ENCODE measurements at places on chromosomes 7 and 10. TPM values are rescaled to one million over a fixed set of nuclear protein-coding genes. Genes with fewer than 3 reads are reported as not detected.

Gene HIF1AN
- 35.8 TPM for total RNA-seq

Gene SLC26A4
- not detected for total RNA-seq

DNA sequence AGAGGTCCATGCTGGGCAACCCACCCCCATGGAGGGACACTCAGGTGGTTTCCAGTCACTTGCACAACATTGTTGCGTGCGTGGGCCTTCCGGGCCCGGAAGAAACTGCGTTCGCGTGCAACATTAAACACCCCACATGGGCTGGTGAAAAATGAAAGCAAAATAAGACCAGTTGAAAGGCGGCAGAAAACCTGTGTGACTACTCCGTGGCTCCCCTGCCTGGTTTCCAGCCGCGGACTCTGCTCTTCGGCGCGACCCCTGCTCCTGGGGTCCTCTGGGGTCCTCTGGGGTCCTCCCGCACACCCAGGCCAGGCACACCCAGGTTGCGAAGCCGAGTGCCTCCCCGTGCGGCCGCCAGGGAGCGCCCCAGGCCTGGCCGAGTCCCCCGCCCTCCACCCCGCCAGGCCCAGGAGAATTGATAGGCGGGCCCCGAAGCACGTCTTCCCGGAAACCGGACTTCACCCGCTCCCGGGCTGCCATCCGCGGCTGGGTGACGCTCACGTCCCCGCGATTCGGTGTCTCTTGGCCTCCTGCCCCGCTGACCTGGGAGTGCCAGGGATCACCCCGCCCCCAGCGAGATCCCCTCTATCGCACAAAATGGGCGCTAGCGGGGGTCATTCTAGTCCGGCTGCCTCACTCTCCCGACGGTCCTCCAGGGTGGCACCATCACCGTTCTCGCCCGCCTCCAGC lies 1.9 kb upstream of the SH2D4B start:
- peaks cover 12% of the 10 kb centered on the region for H3K4me1 ChIP-seq
- H3K4me3 ChIP-seq, result peak overlapping the region; percentile 88
- peak; percentile 87 for DNase-seq
- H3K27me3 ChIP-seq, result peaks cover 12% of the 10 kb centered on the region
- H3K27ac ChIP-seq, result peak overlapping the region; percentile 67
- H3K36me3 ChIP-seq, result peaks cover 12% of the 10 kb centered on the region

DNA sequence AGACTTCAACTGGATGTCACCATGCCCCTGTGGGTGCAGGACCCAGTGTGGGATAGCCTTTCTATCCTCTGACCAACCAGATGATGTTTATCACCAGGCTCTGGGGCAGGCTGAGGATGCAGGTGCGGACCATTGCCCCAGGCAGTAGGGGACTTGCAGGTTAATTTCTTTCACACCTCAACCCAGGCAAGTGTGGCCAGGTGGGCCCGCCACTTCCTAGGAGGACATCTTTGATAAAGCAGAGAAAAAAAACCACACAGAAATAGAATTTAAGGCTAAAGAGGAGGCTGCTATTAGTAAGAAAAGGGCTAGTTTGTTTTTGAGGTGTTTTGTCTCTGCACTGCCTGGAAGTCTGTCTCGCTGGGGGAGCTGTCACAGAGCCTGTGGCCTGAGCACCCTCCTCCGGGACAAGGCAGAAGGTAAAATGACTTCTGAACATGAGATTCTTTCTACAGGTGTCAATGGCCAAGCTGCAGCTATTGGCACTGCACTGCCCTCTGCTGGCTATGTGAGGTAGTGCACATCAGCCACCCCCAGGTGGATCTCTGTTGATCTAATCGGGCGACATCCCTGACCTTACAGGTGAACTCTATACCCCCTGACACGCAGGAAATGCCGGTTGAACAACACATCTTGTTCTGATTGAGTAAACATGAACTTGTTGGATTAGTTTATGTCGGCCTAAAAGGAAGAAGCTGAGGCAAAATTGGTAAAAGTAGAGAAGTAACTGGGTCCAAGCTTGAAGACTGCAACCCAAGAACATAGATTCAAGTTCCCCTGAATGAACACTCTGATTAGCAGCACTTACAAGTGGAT lies 21.0 kb downstream of the UPP1 start:
- H3K4me1 ChIP-seq, result peaks cover 12% of the 10 kb centered on the region
- H3K36me3 ChIP-seq, result peaks cover 49% of the 10 kb centered on the region
- H3K27me3 ChIP-seq, result no peaks in the 10 kb centered on the region
- peak; percentile 93 for DNase-seq
- H3K27ac ChIP-seq, result peak overlapping the region; percentile 45

DNA sequence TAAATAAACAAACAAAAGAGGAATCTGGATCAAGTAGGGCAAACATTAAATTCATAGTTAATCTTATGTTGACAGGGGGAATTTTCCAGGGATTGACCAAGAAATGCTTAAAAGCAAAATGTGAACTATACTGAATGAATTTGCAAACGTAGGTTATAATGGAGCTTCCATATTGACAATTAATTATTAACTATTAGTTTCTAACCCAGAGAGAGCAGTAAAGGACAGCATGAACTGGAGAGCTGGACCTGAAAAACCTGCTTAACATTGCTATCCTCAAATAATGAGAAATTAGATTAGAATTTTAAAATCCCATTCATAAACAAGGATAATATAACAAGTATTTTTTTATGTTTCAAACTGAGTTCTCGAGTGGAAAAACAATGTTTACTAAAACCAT lies 1089.6 kb downstream of the DNAJB9 start:
- no peaks in the 10 kb centered on the region for H3K27me3 ChIP-seq
- DNase-seq, result no peak
- no peak overlapping the region for H3K27ac ChIP-seq
- H3K4me3 ChIP-seq, result no peak overlapping the region
- H3K36me3 ChIP-seq, result no peaks in the 10 kb centered on the region

DNA sequence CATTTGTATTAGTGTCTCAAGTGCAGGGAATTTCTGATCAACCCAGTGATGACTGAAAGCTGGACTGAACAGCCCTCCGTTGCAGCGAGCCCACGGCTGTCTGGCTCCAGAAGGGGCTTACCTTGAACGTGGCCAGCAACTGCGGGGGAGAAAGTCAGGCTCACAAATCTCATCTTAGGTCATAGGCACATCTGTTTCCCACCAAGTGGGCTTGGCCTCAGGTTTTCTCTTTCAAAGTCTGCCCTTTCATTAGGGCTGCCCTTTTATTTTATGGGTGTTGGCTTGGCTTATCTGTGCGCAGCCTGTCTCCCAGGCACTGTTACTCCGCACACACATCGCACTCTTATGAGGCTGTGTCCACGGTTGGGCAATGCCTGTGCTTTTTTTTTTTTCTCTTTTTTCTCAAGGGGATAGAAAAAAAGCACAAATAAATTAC lies 178.0 kb downstream of the JCAD start:
- no peak for DNase-seq
- H3K36me3 ChIP-seq, result no peaks in the 10 kb centered on the region
- H3K4me1 ChIP-seq, result no peaks in the 10 kb centered on the region
- no peaks in the 10 kb centered on the region for H3K27me3 ChIP-seq

Gene ADAM12
- not detected for total RNA-seq

- H3K4me1 ChIP-seq, result peaks cover 9% of the 10 kb centered on the region
- no peak for DNase-seq
- no peaks in the 10 kb centered on the region for H3K36me3 ChIP-seq
- H3K27me3 ChIP-seq, result no peaks in the 10 kb centered on the region
- no peak overlapping the region for H3K27ac ChIP-seq
- no peak overlapping the region for H3K4me3 ChIP-seq
Observed at GRCh38 chr7:76108540-76109233, 60.8 kb downstream of the MDH2 start.

Gene NEURL1
- total RNA-seq, result 0.22 TPM

GRCh38 chr10:95663496-95663895 lies 7.0 kb upstream of the ALDH18A1 start:
- no peaks in the 10 kb centered on the region for H3K4me1 ChIP-seq
- DNase-seq, result no peak
- no peaks in the 10 kb centered on the region for H3K27me3 ChIP-seq
- H3K4me3 ChIP-seq, result no peak overlapping the region
- peaks cover 5% of the 10 kb centered on the region for H3K36me3 ChIP-seq
- H3K27ac ChIP-seq, result no peak overlapping the region

GRCh38 chr7:119397156-119397555 lies 875.8 kb upstream of the KCND2 start:
- H3K4me3 ChIP-seq, result no peak overlapping the region
- H3K4me1 ChIP-seq, result no peaks in the 10 kb centered on the region
- no peaks in the 10 kb centered on the region for H3K36me3 ChIP-seq
- DNase-seq, result no peak
- H3K27ac ChIP-seq, result no peak overlapping the region

Gene RAB11FIP2
- 11.0 TPM for total RNA-seq

Gene MSS51
- total RNA-seq, result 2.9 TPM

Gene CELF2
- not detected for total RNA-seq

Gene ZP3
- 5.4 TPM for total RNA-seq

Gene PAX4
- total RNA-seq, result not detected

DNA sequence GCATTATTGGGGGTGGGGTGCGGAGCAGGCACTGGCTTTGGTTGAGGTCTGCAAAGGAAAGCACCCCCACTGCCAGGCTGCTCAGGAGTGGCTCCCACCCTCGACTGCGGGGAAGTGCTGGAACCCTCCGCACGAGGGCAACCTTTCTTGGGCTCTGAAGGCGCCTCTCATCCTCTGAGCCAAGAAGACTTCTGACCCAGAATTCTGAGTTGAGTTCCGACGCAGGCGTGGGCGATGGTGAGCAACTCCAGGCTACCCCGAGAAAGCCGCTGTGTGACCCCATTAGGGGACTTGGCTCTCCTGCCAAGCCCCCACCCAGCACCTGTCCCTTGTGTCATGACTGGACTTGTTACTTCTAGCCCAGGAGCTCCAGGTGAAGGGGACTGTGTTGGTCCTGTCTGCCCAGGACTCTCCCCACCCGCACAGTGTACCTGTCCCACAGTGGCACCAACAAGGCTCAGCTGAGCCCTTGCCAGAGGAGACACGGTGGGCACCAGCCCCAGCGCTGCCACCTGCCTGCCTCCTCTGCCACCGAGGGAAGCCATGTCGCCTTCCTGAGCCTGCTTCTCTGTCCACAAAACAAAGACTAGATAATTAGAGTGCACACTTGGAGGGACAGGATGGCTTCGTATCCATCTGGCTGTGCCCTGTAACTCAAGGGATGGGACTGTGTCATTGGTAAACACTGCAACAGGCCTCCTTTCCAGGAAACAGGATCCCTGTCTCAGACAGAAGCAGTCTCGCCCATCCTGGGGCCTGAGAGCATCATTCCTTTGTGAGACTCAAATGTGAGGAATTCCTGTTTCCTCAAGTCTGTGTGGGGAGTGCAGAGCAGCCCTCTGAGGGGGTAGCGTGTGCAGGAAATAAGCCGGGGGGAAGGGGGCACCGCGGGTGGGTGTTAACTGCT lies 128.8 kb downstream of the LHPP start:
- no peaks in the 10 kb centered on the region for H3K4me1 ChIP-seq
- peaks cover 28% of the 10 kb centered on the region for H3K27me3 ChIP-seq
- H3K27ac ChIP-seq, result no peak overlapping the region
- H3K4me3 ChIP-seq, result peak overlapping the region; percentile 40

Gene DGKI
- not detected for total RNA-seq

All from Calu3 (cell line).